ENCODE measurements at places on chromosomes 2 and 18.

GRCh38 chr18:26493021-26493420, 55.3 kb downstream of the KCTD1 start:
- no peak for DNase-seq

DNA sequence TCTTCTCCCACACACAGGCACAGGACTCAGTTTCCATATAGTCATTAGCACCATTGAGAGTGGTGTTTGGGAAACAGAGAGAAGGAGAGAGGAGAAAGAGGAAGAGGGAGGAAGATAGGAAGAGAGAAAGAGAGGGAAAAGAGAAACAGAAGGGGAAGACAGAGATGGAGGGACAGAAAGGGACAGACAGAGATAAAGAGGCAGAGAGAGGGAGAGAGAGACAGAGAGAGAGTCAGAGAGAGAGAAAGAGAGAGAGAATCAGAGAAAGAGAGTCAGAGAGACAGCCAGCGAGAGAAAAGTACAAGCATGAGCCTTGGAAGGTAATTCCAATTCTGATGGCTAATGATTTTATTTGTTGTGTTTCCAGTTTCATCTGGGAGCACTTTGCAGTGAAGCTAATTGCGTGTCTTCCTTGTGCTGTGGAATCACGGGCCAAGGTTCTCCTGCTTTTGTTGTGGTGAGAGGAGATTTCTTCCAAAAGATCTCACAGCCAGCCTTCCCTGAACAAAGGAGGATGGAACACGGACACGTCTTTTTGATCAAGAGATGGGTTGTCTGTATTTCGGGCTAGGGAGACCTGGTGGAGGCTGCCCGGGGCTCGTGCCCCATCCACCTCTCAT, 153.6 kb upstream of the TWIST2 start:
- no peak for DNase-seq

- DNase-seq, result no peak
Observed at GRCh38 chr2:506451-506850, 170.8 kb downstream of the TMEM18 start.

DNA sequence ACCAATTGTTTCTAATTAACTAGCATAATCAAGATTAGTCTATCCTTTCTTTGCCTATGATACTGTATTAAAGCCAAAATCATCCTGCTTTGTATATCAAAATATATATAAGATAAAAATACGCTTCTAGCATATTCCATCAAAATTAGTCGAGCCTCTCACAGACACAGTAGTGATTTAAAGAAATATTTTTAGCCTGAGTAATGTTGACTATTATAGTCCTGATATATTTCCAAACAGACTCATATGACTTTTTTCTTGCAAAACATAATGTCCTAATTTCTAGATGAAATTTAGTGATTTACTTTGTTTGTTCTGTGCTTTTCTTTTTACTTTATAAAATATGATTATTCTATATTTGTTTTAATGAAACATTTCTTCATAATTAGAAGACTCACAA, 30.9 kb downstream of the FAP start:
- DNase-seq, result no peak

- DNase-seq, result no peak
Observed at GRCh38 chr2:216810399-216811160, 49.3 kb downstream of the TNP1 start.

- DNase-seq, result no peak
Observed at GRCh38 chr2:57490741-57491140, 555.9 kb upstream of the VRK2 start.

- no peak for DNase-seq
Observed at GRCh38 chr2:7377916-7378569, 460.8 kb downstream of the RNF144A start.

DNA sequence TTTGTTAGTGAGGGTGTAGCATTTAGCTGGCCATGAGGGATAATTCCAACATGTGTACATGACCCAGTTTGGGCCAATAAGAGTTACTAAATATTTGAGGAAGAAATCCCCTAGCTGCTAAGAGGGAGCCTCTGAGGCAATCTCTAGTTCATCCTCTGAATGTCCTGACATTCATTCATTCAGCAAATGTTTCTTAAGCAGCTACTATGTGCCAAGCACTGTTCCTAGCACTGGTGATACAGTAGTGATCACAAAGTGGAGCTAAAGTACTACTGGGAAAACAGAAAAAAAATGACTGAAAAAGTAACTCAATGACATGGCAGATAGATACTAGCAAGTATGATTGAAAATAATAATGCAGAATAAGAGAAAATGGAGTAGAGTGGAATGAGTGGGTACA, 79.8 kb upstream of the PID1 start:
- no peak for DNase-seq

DNA sequence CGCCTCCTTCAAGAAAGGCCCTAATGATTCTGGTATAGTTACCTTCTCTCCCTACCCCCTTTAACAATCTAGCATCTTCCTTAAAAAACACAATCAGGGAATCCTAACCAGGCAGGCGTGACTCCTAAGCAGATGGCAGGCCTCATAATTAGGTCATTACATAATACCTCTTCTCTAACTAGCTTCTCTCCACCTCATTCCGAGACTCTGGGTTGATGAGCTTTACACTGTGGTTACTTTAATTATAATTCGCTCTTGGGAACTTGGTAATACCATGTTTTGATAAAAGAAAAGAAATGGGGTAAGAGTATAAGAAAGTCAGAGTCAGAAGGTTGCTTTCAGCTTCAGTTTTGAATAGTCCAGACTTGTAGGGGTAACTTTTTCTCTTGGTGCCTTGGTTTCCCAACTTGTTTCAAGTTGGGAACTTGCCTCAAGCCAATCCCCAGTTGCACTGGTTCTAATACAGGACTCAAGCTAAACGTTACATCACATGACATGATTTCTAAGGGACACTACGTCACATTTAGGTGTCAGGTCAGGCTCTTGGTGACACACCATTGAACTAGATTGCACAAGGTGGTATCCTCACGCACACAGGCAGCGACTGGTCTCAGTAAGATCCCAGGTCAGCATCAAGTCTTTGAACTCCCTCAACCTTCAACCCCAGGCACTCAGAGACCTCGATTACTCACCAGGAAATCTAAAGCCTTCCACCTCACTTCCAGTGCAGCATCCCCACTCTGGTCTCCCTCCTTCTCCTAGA, 59.2 kb downstream of the AAK1 start:
- DNase-seq, result no peak

DNA sequence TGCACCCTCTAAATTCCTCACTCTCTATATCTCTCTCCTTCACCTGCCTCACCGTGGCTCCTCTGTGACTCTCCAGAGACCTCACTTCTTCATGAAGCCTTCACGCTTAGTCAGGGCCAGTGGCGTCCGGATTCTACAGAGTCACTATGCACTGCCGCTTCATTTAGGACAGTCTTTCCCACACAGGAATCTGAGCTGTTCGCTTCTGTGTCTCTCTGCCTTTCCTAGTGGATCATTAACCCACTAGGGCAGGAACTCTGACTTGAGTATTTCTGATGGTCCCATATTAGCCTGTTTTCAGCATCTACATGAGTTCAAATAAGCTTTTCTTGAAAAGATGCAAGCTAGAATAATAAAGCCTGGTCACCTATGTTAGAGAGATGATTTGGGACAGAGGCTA, 180.2 kb upstream of the DOK6 start:
- DNase-seq, result no peak

DNA sequence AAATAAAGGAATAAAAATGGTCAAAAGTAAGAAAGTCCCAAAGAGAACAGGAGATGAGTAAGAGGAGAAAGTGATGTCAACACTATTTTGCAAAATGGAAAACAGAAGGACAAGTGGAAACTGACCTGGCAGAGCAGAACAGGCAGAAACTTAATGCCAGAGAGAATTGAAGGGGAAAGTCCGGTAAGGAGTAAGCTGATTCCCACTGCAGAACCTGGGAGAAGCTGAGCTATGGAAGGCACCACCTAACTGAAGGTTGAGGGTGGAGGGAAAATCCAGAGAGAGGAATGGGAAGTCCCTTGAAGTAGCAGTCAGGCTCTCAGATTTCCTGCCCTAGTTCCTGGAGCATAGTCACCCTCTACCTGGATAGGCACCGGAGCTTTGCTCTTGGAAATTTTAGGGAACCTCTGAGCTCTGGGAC, 59.8 kb downstream of the MOGAT1 start:
- DNase-seq, result no peak
